Femur (tissue), 1 donor: ENCODE measurements at places on chromosomes 5 and 9.

DNA sequence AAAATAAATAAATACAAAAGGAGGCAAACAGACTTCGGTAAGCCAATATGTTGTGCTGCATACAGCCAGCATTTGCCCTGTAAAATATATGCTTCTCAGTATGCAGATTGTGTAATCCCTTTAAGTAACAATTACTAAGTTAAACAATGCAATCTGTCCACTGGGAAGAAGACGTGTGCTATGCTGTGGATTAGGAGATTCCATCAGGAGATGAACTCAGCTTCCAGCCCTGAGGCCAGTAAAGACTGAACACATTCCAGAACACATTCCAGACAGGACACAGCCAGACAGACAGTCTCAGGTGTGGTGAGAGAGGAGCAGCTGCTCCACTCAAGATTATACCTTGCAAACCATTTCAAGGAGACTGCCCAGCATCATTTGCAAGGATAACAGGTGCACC is 97.8 kb downstream of the MPDZ start:
- no peak for DNase-seq

DNA sequence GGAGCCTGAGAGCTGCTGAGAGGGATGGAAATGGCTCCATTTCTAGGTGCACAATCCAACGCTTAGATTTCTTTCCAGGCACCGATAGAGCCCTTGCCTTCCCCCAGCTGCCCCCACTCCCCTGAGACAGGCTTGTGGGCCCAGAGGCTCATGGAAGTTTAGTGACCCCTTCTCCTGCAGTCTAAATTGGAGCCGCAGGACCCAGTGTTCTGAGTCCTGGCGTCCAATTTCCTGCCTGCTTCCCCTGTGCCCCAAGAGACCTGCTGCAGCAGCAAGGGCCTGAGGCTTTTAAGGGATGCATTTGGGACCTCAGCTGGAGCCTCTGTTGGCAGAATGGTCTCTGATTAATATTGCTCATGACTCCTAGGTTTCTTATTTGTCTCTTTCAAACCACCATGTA is 61.7 kb downstream of the RGS3 start:
- no peak for DNase-seq

DNA sequence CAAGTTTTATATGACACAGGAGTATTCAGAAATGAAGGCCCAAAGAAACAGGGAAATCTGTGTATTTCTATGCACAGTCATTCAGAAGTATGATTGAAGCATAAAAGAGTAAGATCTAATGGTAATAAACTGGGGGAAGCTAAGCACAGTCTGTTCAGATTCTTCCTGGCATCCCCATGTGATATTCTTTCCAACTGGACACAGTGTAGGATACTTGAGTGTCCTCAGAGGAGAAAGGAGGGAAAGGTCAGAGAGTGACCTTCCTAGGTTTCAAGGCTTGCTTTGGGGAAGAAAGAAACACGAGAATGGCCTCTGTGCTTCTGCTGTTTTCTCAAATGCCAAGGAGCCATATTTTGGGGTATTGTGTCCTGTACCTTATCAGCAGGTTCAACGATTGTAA is 1798.4 kb upstream of the WWC1 start:
- no peak for DNase-seq

DNA sequence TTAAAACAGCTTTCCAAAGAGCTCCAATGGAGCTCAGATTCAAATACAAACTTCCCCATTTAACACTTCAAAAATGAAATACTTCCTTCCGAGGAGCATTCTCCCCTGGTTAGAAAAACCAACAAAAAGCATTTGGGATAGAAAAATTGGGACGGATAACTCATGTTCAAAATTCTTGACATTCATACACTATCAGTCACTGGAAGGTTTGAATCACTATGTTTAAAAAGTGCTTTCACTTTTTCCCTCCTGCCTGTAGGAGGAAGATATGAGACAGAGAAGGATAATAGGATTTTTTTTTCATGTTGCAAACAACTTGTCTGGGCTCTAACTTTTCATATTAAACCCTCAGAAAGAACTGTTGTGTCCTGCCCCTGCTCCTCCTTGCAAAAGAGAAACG is 412.0 kb downstream of the ACTL7B start:
- DNase-seq = no peak

DNA sequence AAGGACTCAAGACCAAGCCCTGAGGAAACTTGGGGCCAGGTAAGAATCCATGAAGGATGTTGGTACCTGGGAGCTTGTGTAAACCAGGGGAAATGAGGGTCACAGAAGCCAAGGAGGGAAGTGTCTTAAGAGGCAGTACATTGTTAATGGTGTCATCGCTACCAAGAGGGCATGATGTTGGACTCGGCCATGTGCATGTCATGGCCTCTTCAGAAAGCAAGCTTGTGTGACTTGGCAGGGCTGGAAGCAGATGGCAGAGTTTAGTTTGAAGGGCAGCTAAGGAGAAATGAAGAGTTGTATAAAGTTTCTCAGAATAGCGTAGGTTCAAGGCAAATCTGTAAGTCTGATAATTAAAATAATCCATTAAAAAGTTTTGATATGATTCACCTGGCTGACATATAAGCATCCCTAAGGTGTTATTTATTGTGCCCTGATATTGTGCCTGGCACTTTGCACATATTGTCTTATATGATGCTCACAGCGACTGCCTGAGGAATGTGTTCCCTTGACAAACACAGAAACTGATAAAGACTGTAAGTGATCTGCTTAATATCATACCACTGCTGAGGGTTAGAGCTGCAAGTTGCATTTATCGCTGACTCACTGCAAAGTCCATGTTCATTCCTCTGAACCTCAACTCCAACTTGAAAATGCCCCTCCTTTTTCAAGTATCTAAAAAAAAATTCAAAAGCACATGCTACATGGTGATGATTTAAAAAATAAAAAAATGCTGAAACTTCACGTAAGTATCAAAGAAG is 81.3 kb upstream of the PTPN3 start:
- no peak for DNase-seq

DNA sequence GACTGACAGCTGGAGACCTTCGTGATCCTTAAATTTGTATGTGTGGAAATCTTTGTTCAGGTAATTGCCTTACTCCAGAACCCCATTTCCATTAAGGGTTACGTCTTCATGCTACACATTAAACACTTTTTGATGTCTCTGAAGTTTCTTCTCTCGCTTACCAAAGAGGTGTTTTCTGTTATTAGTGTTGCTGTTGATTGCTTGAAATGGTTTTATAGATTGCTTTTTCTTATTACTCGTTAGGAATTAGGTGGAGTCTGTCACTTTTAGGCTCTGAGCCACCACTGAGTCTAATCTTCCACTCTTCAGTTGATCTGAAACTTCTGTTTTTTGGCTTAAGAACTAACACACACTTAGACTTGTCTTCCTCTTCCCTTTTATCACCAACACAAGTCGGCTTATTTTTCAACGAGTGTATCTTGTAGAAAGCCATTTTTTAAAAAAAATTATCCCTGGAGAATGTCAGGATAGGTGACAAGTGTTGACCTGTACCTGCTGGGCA is 62.2 kb upstream of the PPARGC1B start:
- DNase-seq = no peak

DNA sequence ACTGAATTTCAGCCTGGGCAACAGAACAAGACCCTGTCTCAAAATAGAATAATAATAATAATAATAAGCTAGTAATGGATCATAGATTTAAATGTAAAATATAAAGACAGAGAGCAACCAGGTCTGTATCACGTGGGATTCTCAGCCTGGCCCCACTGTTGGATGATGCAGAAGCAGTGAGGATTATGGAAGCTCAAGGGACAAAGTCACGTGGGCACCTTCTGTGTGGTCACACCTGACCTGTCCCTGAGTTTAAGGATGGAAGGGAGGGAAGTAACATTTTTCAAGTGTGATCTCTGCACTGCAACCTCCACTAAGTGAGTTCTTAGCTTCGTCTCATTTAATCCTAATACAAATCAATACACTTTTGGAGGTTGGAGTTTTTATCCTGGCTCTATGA is 212.5 kb upstream of the IER5L start:
- DNase-seq = no peak

DNA sequence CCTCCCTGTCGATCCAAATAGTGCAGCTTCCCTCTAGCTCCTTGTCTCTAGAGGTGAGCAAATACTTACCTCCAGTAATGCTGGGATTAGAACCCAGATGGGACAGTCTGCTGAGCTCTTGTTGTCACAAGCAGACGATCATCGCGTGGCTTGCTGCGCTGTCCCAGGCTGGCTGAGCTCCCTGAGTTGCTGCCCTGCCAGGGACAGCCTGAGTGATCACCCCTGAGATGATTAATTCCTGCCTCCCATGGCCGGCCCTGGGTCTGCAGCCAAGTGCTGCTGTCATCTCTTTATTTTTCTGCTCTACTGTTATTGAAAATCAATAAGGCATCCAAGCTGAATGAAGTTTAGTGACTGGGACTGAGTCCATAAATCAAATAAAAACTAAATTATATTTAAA is 94.0 kb upstream of the ALDH1B1 start:
- no peak for DNase-seq

- DNase-seq = no peak
Measured at GRCh38 chr5:175444905-175445456, 999 bp upstream of the DRD1 start.

GRCh38 chr9:84751921-84752320 is 82.4 kb downstream of the NTRK2 start:
- no peak for DNase-seq

DNA sequence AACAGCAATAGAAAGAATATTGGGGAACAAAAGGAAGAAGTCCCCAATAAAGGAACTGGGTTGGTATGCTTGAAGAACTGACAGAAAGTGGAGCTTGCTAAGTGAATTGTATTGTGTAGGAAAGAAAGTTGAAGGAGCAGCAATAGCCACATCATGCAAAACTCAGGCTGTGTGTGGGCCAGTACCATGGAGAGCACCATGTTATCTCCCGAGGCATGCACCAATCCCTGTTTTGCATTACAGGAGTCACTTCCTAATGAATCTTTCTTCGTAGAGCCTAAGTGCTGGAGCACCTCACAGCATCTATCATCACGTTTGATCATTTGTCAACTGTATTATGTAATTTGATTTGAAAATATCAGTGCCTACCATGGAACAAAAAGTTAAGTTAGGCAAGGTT is 137.7 kb upstream of the NMUR2 start:
- peak; percentile 24 for DNase-seq

DNA sequence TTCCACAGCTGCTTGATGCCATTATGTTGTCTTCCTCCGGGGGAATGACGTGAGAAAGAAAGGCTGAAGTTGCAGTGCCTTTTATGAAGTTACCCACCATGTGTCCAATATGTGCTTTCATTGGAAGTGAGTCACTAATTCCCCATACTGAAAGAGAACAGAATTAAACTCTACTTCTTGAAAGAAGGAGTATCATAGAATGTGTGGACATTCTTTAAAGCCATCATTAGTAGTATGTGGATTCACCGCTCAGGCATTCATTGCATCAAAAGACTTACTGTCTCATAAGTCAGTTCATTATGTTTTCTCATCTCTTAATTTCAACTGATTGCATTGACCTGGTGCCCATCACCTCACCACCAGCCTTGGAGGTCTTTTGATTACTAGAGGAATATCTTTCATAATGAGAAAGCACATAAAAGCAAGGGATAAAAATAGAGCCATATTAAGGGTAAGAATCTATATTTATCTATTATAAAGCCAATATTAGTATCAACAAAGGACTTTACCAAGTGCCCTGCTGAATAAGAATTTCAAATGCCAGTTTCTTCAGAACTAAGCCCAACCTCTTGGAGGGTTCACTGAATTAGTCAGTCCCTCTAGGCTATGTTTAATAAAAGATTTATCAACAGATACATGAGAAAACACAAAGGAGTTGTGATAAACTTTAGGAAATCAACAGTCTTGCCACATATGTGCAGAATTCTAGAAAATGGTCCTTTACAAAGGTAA is 516.1 kb downstream of the NTRK2 start:
- no peak for DNase-seq

GRCh38 chr5:168328814-168329213 is 37.4 kb downstream of the WWC1 start:
- DNase-seq = no peak

DNA sequence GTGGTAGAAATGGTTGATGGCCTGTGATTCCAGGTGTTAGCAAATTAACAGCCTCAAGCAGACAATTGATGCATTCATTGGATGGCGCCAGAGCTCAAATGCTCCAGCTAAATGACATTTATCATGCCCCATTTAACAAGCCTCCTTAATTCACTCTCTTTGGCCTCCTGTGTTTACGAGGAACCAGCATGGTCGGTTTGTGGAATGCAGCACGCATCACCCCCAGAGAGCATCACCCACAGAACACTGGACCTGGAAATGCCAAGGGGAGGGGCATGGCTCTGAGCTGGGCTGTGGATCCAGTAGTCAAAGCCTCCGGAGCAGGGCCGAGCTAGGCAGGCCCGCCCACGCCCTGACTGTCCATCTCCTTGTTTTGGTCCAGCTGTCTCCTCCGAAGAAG is 434.0 kb downstream of the GADD45G start:
- no peak for DNase-seq

- DNase-seq = peak; percentile 56
Measured at GRCh38 chr9:135504262-135505243, 4.1 kb downstream of the MRPS2 start.

- no peak for DNase-seq
Measured at GRCh38 chr5:144583541-144584449, 413.1 kb downstream of the KCTD16 start.

DNA sequence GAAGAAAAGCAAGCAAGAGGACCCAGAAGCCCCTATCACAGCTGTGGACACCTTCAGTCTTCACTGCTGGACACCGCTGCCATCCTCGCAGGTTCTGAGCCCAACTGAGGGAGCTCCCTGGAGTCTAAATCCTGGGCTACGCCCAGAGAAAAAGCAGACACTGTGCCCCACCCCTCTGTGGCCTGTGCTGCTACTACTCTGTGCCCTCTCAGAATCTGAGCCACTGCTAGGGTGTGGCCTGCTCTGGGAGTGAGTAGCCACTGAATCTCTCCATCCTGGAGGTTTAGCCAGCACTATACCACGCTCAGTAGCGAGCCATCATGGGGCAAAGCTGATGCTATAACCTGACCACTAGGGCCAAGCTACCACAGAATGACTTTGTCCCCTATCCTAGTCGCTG is 338.2 kb downstream of the NPR3 start:
- no peak for DNase-seq

DNA sequence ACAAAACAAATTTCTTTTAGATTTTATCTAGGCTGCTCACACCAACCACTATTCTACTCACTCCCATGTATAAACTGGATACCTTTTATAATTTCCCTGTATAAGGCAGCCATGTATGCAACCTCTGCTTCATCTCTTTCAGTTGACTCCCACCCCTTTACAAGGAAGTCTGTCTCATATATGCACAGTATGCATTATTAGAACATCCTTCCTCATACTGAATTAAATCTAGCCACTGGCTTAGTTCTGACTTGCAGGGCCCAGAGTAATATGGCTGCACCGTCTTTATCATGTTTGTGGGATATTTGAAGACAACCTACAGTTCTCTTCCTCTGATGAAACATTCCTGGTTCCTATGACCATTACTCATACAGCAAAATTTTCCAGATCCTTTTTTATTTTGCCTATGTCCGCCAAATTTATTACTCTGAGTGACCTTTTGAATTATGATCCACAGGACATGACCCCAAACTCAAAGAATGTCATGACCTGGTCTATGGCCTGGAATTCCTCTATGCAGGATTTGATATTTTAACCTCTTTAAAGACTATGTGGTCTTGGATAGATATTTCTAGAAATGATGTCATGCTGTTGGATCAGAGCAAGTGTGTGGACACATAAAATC is 76.6 kb upstream of the ITGA1 start:
- DNase-seq = no peak
